ENCODE measurements at places on chromosomes 7 and 10.

- DNase-seq: no peak
Observed at GRCh38 chr7:41592794-41593193, 110.1 kb downstream of the INHBA start.

DNA sequence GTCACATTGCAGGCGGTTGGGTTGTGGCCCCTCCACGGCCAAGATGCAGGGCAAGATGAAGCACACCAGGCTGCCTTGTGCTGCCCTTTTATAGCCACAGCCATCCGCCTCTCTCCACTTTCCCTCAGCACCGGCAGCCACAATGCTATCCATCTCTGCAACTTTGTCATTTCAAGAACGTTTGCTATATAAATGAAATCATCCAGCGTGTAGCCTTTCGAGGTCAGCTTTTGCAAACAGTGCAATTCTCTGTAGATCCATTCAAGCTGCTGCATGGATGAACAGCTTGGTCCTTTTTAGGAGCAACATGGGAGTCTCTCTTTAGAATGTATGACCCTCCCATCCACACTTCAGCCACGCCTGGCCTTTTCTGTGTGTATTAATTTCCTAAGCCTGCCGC lies 6.4 kb upstream of the IL15RA start:
- DNase-seq: peak; percentile 46

GRCh38 chr10:33632432-33632831 lies 298.0 kb upstream of the NRP1 start:
- DNase-seq: no peak

GRCh38 chr10:15223174-15223573 lies 54.7 kb upstream of the NMT2 start:
- DNase-seq: no peak

DNA sequence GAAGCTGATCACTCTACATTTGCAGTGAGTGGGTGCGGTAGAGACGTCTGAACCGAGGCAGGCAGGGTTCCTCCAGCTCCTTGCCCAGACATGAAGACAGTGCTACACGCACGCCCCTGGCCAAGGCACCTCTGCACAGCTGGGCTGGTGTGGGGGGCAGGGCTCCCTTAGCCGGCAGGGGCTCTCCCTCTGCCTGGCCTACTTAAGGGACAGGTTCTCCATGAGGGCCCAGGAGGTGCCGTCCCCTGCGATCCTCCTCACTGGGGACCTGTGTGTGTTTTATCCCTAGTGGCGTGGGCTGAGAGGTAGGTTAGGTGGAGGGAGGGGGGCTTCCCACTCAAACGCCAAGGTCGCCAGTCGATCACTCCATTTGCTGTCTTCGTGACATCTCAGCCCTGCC lies 35.3 kb downstream of the IL15RA start:
- DNase-seq: no peak

GRCh38 chr7:22442187-22442881 lies 57.7 kb downstream of the STEAP1B start:
- DNase-seq: no peak

DNA sequence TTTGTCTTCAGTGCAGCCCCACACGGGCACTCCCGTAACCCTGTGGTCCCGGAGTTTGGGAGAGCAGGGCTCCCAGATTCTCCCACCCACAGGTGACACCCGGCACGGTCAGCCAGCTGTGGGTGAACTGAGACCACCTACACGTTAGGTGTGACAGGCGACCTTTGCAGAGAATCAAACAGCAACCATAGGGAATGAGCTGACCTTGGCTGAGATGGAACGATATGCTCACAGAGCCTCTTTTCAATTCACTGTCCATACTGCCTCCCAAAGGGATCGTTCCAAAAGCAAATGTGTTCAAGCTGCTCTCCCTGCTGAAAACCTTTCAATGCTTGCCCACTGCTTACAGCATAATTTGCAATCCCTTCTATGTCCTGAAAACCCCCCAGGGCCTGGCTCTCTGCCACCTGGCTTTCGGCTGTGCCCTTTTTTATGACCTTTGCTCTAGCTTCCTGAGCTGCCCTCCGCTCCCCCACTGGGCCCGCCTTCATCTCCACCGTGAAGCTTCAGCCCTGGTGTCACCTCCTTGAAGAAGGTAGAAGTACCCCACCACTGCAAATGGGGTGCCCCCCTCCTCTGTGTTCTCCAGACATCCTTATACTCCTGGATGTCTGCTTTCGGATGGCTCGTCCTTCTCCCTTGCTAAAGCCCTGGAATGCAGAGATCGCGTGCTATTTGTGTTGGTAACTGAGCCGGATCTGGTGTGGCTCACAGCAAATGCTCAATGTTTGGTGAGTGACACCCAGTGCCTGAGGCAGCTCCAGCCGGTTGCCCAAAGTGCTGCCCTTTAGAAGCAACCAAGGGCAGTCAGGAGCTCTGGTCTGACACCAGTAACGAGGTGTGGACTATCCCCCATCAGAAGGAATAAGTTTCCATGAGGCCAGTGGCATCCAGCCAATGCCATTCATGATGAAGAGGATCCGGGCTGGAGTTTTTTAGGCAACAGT lies 90.4 kb downstream of the KIAA1549 start:
- no peak for DNase-seq

DNA sequence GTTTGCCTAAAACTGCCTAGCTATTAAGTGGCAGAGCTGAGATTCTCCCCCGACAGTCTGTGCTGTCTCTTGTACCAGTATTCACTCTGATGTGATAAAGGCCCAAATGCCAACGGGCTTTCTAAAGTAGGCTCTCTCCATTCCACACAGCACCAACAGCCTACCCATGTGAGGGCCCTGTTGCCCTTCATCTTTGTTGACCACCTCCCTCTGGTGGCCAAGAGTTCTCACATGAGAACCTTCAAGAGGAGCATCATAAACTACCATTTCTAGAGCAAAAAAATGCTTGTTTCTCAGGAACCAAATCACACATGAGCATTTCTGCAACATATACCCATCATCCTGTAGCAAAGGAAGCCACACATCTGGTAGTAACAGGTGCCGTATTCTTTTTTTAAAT lies 185.8 kb downstream of the GRM8 start:
- no peak for DNase-seq

DNA sequence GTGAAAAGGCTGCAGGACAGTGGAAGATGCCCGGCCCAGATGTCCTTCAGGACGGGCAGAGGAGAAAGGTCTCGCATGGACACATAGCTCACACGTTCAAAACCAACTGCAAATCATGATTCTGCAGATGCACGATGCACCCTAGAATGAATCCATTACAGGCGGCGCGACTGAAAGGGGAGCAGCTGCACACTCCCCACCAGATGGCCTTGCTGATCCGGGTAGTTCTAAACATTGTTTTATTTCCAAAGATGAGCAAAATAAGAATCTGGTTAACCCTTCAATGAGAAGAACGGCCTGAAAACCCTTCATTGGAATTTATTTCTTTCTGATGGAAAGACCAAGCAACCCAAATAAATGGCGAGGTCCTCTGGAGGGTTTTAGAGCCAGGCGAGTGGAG lies 33.8 kb downstream of the CHST15 start:
- DNase-seq: no peak

DNA sequence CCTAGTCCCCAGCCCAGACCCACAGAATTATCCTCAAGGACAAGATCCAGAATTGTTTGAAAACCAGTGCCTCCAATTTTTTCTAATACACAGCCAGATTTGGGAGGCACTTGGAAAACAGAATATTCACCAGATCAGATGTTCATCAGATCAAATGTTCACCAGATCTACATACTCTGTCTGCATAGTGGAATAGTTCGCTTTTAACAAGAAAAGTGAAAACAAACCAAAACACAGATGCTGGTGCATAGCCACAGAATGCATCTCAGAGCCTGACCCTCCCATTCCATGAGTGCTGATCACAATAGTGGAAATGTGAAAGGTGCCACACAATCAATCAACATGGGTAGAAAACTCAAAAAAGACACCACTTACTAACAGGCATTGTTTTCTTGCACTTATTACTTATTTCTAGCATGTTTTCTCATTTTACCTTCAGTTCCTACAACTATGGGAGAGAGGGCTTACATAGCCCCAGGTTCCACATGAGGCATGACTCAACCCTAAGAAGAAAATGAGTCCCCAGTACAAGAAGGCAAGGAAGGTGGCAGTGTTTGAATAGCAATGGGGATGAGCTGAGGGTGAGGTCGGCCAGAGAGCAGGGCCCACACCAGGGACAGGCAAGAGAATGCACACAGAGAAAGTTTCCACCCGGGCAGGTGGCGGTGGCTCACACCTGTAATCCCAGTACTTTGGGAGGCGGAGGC lies 432.7 kb upstream of the NFE2L3 start:
- no peak for DNase-seq

Data from lower leg skin (tissue), 4 donors.